Forelimb muscle (tissue), 1 donor: ENCODE measurements at places on chromosomes 1 and 21.

DNA sequence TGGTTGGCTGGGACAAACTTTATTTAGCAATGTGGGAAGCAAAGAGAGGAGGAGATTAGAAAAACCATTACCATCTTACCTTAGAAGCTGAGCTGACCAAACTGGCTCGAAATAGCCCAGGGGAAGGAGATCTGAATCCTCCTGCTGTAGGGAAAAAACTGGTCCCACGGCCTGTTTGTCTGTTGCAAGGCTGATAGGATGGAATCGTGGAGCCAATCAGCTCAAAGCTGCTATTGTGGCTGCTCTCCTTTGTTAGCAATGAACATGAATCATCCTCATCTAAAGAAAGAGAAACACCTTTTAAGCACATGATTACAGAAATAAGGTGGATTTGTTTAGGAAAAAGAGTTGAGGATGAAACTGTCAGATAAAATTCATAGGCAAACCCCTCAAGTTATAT, 21.5 kb downstream of the CLSPN start:
- DNase-seq: no peak

GRCh38 chr1:3060601-3061551, 8.1 kb upstream of the PRDM16 start:
- no peak for DNase-seq

DNA sequence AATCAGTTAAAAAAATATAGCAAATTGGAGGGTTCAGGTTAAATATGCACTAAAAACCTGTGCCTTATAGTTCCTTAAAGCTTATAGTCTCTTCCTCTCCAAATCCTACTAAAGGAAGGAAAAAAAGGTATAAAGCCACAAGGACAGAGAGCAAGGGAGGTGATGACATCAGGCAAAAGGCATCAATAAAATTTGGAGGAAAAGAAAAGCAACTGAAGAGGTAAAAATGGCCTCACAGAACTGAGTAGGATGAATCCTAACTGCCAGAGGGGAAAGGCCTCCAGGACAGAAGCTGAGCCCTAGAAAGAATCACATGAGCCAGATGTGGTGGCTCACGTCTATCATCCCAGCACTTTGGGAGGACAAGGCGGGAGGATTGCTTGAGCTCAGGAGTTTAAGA, 8.1 kb downstream of the CCSAP start:
- no peak for DNase-seq

- no peak for DNase-seq
Measured at GRCh38 chr1:55703726-55704363, 488.7 kb upstream of the USP24 start.

DNA sequence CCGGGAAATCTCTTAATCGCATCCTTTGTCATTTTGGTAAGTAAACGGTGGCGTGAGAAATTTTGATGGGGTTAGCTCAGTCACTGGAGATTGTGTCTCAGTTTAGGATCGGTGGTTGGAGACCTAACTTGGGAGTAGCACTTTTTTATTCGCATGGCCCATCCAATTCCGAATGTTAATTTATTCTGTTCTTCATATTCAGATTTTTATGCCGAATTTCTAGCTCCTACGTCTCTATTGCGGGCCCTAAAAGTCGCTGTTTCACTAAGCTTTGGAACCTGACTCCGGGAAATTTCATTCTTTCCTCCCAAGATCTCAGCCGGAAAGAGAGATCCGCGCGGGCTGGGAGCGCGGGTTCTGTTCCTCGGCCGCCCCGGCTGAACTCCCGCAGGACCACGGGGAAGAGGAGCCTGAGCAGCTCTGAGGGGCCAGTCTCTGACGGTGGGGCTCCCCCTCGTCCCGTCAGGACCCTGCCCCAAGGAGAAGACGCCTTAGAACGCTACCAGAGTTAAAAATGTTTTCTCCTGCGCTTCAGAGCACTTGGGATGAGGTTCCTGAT, 279.7 kb downstream of the FAM72C start:
- no peak for DNase-seq

- no peak for DNase-seq
Measured at GRCh38 chr1:246324711-246325110, 182.4 kb downstream of the SMYD3 start.

GRCh38 chr1:174314433-174314832, 133.3 kb upstream of the GPR52 start:
- DNase-seq: no peak

GRCh38 chr1:18734461-18735223, 104.0 kb downstream of the PAX7 start:
- no peak for DNase-seq

DNA sequence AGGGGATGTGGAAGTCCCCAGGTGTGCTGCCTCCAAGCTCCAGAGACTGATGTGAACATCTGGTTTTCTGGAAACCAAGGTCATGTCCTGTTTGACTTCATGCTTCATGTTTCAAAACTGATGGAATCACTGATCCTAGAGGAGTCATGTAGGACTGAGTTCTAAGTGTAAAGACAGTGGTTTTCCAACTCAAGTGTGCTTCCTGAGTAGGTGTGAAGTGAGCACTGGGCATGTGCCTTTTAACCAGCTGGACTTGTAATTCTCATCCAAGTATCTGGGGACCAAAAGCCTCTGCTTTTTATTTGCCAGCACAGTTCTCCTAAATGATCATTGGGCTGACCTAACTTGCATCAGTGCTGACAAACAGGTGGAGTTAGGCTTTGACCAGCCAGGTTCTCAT, 36.9 kb downstream of the ABCA4 start:
- no peak for DNase-seq

DNA sequence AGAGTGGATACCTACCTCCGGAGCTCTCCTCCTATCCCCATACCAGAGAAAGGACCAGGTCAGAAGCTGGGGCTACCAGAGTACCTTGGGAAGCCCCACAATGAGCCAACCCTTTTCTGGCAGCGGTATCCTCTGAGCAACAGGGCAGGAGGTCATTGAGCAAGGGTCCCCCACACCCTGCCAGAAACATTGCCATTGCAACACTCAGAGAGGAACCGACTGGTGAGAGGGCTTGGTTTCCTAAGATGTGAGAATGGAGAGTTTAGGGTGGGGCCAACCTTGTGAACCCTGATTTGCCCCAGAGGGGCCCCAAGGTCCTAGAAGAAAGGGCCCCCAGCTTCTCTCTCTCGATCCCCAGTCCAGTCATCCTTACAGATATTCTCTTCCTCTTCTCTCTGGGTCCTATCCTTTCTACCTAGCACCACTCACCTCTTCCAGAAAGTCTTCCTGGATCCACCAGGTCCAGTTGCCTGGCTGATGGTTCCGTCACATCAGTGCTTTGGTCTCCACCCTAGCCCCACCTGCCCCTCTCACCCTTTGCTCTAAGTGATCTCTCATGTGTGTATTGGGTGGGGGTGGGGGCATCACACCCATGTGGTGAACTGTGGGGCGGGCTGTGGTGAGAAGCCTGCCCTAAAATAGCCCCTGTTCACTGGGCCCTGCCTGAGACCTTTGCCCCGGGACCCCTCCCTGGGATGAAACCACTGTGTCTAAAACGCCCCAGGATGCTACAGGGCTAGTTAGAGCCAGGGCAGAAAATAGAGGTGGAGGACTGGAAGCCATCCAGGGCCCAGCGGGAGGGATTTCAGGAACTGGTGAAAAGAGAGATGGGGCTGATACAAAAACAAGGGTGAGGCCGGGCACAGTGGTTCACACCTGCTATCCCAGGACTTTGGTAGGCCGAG, 8.7 kb downstream of the FGR start:
- no peak for DNase-seq

DNA sequence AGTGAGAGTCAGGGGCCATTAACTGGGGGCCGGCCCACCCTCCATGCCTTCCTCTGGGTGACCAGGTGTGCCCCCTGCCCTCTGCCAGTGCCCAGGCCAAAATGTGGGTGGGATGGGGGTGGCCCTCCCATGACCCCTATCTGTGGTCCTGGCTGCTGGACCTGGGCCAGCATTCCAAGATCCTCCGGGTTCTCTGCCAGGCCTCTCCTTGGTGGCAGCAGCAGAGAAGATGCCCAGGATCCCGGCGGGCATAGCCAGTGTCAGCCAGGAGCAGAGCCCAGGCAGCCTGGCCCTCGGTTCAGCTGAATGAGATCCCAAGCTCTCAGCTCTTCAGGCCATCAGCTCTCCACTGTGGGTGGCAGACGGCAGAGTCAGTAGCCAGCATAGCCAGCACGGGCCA, 31.3 kb upstream of the ACTRT2 start:
- no peak for DNase-seq

GRCh38 chr1:226604560-226605317, 56.2 kb downstream of the STUM start:
- DNase-seq: no peak

- no peak for DNase-seq
Measured at GRCh38 chr1:157992031-157992832, 1.2 kb upstream of the KIRREL1 start.
